ENCODE measurements at places on chromosomes 7 and 10.

DNA sequence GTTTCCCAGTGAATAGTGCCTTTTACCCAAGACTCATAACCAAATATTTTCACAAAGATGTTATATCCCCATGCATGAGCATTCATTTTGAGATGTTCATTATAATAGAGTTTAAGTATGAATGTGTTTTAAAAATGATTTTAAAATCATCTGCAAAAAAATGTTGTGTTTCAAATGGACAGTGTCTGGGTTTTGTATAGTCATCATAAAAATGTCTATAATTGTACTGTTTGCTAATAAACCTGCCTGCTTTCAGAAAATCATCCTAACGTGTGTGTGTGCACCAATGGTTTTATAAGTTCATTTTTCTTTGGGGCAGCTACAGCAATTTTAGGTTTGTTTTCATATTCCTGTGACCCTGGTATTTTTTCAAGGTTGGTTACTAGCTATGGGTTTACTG lies 63.2 kb downstream of the INSYN2A start:
- no peak for DNase-seq

- DNase-seq = no peak
Measured at GRCh38 chr7:94412762-94413322, 18.1 kb downstream of the COL1A2 start.

DNA sequence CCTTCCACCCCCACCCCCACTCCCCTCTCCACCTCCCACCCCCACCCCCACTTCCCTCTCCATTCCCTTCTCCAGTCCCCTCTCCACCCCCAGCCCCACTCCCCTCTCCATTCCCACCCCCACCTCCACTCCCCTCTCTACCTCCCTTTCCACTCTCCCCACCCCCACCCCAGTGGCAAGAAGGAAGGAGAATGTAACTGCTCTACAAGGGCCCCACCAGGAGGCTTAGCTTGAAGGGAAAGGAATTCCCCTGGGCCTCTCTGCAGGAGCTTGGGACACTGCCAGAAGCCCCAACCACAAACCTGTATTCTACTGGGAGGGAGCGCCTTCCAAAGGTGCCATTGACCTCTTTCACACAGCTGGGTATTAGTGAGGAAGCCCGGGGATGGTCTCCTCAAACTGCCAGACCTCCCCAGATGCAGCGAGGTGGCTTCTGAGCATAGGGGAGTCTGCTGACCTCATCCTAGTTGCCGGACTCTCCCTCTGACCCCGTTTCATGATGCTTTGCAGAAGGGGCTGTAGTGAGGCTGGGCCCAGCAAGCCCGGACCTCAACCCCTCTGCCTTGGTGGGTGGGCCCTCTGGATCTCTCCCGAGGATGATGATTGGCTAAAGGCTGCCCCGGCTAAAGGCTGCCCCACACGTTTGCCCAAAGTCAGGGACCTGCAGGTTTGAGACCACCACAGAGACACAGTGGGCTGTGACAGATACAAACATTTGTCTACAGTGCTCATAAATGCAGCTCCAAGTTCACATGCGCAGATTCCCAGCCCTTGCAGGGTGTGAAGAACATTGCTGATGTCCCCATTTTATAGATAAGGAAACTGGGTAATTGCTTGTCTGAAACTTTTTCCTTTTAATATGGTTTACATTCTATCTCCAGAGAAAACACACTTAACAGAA lies 2.9 kb downstream of the DEPP1 start:
- no peak for DNase-seq

DNA sequence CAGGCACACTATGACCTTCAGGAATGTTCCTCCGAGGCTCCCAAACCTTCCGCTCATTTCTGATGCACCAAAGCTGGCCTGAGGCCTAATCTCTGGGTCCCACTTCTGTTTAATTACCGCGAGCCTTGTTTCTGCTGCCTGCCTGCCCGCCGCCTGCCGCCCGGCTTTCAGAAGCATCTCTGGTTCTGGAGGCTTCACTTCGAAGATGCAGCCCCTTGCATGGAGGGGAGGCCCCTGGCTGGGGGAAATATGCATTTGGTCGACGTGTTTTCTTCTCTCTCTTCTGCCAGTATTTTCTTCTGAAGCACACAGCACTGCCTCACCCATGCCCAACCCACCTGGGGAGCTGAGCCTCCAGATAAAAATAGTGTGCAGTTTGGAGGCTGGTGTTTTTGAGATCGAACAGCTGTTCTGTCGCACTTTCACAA lies 166.9 kb downstream of the PAXIP1 start:
- DNase-seq = no peak

- DNase-seq = no peak
Measured at GRCh38 chr7:94414481-94414880, 19.8 kb downstream of the COL1A2 start.

GRCh38 chr7:3164380-3164792 lies 120.7 kb upstream of the CARD11 start:
- no peak for DNase-seq

Measured in upper lobe of left lung (tissue), 6 donors.